ENCODE measurements at places on chromosomes 13 and 19.

DNA sequence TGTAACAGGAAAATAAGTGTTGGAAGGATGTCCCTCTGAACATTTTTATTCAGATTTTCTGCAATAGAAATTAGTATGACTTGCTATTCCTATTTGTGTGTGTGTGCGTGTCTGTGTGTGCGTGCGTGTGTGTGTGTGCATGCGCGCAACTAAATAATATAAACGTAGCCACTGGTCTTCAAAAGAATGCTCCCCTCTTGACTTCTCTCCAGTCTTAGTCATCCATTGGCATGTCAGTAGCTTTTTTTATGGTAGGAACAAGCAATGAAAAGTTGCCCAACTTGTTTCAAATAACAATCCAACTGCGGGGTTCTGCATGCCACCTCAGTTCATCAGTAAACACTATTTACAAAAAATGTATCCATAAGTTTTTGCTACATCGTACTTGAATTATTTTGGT is 249.6 kb downstream of the GPC6 start:
- no peaks in the 10 kb centered on the region for H3K4me1 ChIP-seq
- no peak overlapping the region for H3K27ac ChIP-seq
- no peaks in the 10 kb centered on the region for H3K27me3 ChIP-seq

DNA sequence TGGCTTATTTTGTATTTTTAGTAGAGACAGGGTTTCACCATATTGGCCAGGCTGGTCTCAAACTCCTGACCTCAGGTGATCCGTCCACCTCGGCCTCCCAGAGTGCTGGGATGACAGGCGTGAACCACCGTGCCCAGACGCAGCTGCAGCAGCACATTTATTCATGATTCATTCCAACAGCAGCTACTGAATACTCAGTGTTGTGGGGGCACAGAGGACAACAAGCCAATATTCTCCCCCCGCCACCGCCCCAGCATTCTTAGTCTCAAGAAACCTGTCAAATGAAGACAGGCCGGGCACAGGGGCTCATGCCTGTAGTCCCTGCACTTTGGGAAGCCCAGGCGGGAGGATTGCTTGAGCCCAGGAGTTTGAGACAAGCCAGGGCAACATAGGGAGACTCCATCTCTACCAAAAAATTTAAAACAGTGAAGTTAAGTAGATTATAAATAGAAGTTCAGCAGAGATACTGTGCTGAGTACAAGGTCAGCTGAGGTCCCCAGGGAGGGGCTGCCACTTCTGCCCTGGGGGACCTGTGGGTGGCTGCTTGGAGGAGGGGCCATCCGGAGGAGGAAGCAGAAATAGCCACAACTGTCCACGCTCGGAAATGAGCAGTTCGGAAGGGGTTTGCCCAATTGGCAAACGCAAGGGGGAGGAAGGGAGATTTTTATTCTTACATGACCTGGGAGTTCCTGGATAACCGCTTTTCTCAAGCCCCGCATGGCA is 4.3 kb downstream of the DOT1L start:
- no peak for DNase-seq
- no peaks in the 10 kb centered on the region for H3K36me3 ChIP-seq
- peak overlapping the region; percentile 32 for H3K27ac ChIP-seq
- no peak overlapping the region for H3K4me3 ChIP-seq
- peaks cover 31% of the 10 kb centered on the region for H3K4me1 ChIP-seq
- no peaks in the 10 kb centered on the region for H3K27me3 ChIP-seq

GRCh38 chr13:54989418-54989817 is 1960.8 kb downstream of the OLFM4 start:
- H3K27me3 ChIP-seq: no peaks in the 10 kb centered on the region
- no peak for DNase-seq
- no peak overlapping the region for H3K4me3 ChIP-seq
- no peaks in the 10 kb centered on the region for H3K4me1 ChIP-seq
- no peaks in the 10 kb centered on the region for H3K36me3 ChIP-seq

- no peak overlapping the region for H3K4me3 ChIP-seq
- peaks cover 25% of the 10 kb centered on the region for H3K4me1 ChIP-seq
- no peak overlapping the region for H3K27ac ChIP-seq
- H3K36me3 ChIP-seq: peaks cover 6% of the 10 kb centered on the region
- no peak for DNase-seq
- no peaks in the 10 kb centered on the region for H3K27me3 ChIP-seq
Measured at GRCh38 chr13:40980461-40980860, 38.7 kb downstream of the ELF1 start.

DNA sequence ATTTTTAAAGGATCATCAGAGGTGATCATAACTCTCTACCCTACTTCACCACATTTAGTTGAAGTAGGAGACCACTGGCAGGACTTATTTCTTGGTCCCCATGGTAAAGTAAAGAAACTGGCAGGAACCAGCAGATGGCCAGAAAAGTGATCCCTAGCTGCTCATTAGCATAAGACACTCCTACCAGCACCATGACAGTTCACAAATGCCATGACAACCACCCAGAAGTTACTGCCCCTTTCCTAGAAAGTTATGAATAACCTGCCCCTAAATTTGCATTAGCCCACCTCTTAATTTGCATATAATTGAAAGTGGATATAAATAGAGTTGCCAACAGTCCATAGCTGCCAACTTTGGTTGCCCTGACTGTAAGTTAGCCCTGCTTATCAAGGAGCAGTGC is 18.4 kb upstream of the RUBCNL start:
- H3K4me1 ChIP-seq: no peaks in the 10 kb centered on the region
- H3K36me3 ChIP-seq: no peaks in the 10 kb centered on the region
- no peak overlapping the region for H3K27ac ChIP-seq
- DNase-seq: no peak
- H3K4me3 ChIP-seq: no peak overlapping the region
